NCI-H460 (cell line): ENCODE measurements at places on chromosomes 3 and 15. TPM values are rescaled to one million over a fixed set of nuclear protein-coding genes. Genes with fewer than 3 reads are reported as not detected.

- DNase-seq, result no peak
These were observed 252.0 kb upstream of the VEPH1 start for GRCh38 chr3:157755233-157755632.

DNA sequence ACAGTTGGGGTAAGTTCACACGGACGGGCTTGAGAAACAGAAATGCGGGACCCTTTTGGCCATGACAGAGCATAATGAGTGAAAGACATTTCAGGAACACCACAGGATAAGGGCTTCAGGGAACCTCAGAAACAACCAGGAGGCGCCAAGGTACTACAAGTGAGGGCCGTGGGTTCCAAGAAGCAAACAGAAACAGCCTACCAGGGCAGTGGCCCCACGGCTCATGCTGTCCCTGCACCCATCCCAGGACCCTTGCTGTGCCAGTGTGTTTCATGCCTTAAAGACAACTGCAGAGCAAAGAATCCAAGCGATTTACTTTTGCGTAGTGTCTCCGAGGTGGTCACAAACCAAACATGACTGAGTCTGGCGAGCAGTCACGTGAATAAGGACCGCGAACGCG, 54.0 kb downstream of the RUBCN start:
- DNase-seq, result no peak

DNA sequence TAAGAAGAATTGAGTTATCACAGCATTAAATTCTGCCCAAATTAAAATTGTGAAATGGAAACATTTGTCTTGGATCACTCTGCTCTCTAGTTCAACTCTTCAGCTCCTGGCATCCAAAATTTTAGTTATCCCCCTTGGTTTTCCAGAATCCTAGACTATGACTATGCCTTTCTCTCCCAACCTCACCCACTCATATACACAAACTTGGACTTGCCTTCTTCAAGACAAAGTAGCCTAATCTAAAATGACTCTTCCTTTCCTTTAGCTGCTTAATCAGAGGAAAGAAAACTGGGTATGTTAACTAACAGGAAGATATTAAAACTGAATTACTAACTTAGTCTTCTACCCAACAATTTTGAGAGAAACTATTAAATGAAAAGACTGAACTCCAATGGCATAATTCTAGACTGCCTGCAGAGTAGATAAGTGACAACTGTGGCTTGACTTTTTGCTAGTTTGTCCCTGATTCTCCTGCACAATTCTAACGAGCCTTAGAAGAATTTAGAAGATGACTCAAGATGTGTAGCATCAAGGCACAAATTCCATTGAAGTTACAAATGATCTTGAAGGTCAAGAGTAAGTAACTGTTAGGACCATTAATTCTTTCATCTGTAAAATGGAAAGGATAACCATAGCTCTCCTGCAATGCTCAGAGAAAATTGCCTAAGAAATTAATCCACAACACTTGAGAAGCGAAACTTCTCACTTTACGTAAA, 5.2 kb upstream of the GOLIM4 start:
- DNase-seq, result no peak

DNA sequence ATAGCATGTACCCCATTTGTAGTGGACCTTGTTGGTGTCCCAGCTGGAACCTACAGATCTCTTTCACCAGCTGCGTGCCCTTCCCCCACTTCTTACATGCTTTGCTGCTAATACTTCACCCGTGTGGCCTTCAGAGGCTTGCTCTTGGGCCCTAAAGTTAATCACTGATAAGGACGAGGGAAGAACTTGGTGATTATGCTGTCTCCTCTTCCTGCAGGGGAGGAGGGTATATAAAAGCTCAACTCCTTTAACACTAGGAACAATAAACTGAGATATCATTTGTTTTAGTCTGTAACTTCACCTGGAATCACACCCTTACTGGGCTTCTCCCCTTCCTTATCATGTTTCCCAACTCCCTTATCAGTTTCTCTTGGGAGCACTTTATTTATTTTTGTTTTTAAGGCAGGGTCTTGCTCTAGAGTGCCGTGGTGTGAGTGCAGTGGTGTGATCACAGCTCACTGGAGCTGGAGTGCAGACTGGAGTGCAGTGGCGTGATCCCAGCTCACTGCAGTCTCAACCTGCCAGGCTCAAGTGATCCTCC, 43.2 kb upstream of the PIK3R4 start:
- no peak for DNase-seq

- no peak for DNase-seq
These were observed 13.2 kb upstream of the THRB start for GRCh38 chr3:24507776-24508422.

GRCh38 chr15:40392986-40393948, 10.7 kb downstream of the KNSTRN start:
- DNase-seq, result peak; percentile 37

DNA sequence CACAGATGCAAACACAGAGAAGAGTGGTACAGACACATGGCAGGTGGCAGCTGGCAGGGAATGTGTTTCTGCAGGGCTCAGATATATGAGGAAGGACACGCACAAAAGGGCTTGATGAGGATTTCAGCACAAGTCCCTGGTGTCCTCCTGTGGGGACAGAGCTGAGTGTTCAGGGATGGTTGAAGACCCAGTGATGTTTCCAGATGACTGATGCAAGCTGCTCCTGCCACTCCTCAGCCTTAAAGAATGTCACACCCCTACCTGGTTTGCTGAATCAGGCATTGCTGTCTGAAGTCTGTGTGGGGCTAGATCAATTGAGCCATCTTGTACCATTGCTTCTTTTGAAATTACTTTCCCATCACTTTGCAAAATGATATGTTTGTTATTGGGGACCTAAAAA, 40.2 kb downstream of the TNFAIP8L3 start:
- DNase-seq, result no peak

DNA sequence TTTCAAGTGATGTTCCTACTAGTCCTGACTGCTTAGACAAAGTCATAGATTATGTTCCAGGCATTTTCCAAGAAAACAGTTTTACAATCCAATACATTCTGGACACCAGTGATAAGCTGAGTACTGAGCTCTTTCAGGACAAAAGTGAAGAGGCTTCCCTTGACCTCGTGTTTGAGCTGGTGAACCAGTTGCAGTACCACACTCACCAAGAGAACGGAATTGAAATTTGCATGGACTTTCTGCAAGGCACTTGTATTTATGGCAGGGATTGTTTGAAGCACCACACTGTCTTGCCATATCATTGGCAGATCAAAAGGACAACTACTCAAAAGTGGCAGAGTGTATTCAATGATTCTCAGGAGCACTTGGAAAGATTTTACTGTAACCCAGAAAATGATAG, 3.8 kb downstream of the TIPARP start:
- no peak for DNase-seq

GRCh38 chr3:65483480-65483879, 555.2 kb downstream of the MAGI1 start:
- no peak for DNase-seq

DNA sequence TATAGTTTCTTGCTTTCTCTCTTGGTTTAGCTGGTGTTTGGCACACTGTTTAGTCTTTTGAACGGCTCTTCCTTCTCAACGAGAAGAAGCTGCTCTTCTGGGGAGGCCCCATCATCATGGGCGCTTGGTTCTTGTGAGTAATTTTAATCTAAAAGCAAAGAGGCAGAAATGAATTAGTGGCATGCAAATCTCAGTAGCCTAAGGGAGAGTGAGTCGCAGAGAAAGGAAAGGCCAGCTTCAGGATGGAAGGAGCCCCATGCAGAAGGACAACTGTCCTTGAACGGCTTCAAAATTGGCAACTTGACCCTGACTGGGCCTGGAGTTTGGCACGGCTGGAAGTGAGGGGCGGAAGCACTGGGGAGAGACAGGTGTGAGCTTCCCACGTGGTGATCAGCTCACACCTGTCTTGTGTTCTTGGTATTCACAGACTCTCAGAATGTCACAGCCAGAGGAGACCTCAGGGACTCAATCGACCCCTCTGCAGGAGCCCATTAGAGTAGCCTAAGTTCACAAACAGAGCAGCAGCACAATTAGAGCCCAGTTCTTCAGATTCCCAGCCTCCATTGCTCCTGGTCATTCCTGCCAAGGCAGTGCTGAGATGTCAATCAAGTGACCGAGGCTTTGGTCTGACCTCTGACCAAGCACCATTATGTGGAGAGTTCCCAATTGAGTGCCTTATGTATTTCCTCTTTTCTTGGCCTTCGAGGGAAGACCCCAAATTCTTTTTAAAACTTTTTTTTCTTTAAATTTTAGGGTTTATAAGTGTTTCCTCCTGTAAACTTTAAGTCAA, 41.3 kb upstream of the ETV5 start:
- DNase-seq, result no peak

GRCh38 chr3:52436500-52437149, 8.3 kb downstream of the SEMA3G start:
- no peak for DNase-seq

DNA sequence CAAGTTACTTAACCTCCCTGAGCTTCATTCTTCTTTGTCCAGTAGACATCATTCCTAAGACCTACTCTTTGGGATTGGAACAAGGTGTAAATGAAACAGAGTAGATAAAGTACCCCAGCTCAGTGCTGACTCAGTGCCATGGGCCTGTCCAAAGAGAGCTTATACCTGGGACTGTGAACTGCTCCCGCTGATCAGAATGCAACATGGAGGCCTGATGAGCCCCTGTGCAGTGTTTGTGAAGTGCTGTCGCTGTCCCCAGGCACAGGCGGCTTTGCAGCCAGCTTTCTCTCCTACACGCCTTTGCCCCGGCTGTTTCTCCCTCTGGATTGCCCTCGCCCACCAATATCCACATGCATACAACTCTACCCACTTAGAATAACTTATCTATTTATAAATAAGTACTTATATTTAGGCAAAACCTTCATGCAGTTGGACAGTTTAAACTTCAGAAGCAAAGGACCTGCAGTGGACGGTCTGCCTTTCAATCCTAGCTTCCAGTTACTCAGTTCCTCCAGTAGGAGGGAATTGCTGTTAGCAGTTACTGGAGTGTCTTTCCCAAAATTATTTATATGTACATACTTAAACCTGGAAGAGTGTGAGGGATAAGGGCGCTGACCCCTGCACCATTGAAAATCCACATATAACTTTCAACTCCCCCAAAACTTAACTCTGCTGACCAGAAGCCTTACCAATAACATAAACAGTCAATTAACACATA, 80.0 kb downstream of the CORO2B start:
- no peak for DNase-seq

PLA1A gene
- not detected in 2 replicates for total RNA-seq

PIF1 gene
- total RNA-seq, result 9.8 and 11.5 TPM in 2 replicates

NRG4 gene
- total RNA-seq, result 18.5 and 19.5 TPM in 2 replicates

ARHGEF26 gene
- 2.9 and 3.1 TPM in 2 replicates for total RNA-seq

KIF7 gene
- 1.9 and 2.6 TPM in 2 replicates for total RNA-seq
